GM03348 (cell line): ENCODE measurements at places on chromosomes 3 and 15.

DNA sequence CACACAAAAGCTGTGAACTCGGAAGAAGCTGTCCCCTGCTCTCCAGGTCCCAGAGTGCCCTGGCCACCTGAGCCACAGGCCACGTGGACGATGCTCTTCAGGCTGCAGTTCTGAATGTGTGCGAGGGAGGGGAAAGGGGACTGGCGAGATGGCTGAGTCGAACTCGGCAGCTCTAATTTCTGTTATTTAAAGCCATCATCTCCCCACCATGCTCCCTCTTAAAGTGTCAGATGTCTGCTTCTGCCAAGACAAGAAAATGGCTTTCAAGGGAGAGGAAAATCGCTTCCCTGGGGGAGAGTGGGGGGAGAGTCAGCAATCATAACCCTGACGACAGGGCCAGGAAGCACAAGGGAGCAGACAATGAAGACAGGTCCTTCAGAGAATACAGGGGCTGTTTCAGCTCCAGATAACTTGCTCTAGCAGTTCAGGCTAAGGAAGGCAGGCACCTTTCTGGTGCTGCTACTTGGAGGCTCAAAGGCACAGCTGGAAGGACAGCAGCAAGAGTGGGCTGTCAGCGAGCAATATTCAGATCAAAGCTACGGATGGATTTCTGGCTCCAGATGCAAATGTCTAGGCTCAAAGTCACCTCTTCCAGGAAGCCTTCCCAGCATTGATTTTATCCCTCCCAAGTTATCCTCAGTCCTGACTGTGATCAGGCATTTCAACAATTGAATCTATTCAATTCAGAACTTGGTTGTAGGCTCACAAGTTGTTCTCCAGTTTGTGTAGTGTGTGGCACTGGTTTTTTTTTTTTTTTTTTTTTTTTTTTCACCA lies 15.5 kb upstream of the CCDC33 start:
- DNase-seq: no peak

DNA sequence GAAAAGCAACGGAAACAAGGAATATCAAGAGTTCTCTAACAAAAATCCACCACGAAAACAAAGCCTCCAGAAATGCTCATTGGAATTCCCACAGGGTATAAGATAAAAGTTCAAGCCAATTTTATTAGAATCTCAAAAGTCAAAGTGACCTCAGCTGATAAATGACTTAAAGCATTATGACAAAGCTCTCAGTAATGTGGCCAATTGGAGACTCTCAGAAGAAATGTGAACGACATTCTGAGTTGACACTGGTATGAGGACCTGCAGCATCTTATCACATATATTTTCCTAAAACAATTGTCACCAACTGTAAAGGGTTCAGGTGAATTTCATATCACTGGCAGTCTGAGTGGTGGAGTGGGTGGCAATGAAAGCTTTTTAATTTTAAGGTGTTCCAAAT lies 199.1 kb downstream of the FOXP1 start:
- DNase-seq: no peak

DNA sequence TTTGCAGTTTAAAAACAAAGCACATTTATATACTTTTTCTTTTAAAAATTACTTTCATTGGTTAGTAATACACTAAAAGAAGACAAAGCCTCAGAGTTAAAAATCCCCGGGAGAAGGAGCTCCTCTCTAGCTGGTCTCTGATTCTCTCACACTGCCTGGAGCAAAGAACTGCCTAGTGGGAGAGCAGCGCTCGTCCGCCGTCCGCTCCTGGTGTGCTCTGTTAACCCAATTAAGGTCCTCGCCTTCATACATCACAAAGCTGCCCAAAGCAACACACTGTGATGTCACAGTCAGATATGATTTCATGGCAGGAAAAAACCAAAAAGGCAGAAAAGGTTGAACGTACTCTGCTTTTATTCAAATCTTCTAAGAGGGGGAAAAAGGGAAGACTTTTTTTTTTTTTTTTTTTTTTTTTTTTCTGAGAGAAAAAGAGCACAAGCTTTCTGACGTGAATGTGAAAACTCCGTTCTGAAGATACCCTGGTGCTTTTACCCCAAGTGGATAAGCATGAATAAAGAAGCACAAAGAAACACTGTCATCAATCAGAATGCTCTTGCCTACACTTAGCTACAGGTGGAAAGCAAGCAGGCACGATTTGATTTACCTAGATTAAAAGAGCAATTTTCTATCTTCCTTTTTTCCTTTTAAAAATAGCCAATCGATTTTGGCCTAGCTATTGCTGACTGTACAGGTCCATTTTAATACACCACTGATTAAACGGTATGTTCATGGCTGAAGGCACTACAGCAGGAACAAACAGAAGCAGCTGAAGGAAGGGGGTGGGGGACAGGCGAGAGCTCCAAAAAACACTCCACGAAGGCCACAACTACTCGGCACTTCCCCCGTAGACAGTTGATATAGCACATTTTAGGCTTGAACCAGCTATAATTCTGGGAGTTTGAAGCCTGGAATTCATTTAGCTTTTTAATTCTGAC lies 115.2 kb downstream of the TIGIT start:
- DNase-seq: no peak

DNA sequence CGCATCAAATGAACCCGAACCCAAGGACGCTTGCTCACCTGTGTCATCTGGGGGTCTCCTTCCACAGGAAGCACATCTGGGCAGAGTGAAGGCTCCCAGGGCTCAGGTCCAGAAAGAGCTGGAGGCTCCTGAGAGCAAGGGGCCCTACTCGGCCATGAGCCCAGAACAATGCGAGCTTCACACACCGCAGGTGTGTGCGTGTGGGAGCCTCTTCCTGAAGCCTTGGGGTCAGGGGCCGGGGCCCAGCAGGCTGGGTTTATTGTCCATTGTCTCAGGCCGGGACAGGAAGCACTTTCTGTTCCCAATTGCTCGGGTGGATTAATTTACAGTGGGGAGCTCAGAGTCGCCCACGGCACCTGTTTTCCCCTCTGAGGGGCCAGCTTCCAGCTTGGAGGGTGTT lies 74.8 kb downstream of the RPN1 start:
- DNase-seq: no peak

- DNase-seq: no peak
These were observed 126.5 kb downstream of the DTWD1 start for GRCh38 chr15:49747340-49747739.

GRCh38 chr3:56251343-56251945 lies 216.8 kb downstream of the ERC2 start:
- peak; percentile 79 for DNase-seq

GRCh38 chr3:28547677-28548076 lies 199.1 kb upstream of the AZI2 start:
- DNase-seq: no peak

- DNase-seq: no peak
These were observed 847.7 kb downstream of the EPHA3 start for GRCh38 chr3:89955156-89955555.

DNA sequence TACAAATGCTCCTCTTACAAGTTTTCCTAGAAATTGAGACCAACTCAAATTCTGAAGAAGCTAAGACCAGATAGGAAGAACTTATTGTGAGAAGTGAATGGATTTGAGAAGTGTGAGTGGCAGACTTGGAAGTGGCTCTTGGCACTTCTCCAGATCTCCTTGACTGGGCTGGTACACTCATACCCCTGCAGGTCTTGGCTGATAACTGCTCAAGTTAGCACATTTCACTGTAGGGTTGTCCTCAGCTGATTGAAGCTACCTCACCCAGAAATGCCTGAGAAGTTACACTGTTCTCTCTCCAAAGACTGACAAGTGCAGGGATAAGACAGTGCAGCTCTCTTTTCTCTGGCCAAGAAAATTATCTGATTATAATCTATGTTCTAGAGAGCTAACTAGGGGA lies 16.5 kb upstream of the CLDN1 start:
- no peak for DNase-seq

DNA sequence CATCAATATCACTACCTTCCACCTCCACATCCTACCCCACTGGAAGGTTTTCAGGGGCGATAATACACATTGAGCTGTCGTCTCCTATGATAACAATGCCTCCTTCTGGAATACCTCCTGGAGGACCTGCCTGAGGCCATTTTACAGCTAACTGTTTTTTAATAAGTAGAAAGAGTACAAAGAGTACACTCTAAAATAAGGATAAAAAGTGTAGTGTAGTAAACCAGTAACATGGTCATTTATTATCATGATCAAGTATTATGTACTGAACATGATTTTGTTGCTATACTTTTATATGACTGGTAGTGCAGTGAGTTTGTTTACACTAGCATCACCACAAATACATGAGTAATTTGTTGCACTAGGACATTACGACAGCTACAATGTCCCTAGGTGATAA lies 46.6 kb upstream of the SSR3 start:
- DNase-seq: no peak

DNA sequence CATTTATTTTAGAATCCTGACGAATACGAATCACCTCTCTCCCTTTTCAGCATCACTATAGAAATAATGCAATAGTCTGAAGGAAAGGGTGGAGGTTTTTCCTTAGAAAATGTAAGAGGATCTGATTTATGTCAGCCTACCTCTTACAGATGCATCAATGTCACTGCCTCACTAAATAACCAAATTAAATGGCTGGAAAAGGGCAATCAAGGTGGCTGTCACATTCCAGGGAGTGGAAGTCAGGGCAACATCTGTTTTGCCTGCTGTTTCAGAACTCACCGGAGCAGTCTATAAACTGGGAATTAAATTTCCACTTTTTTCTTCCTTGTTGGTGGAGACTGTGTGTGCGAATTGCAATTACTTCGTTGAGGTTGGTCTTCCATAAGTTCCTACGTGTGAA lies 299.3 kb upstream of the PDZRN3 start:
- DNase-seq: no peak

DNA sequence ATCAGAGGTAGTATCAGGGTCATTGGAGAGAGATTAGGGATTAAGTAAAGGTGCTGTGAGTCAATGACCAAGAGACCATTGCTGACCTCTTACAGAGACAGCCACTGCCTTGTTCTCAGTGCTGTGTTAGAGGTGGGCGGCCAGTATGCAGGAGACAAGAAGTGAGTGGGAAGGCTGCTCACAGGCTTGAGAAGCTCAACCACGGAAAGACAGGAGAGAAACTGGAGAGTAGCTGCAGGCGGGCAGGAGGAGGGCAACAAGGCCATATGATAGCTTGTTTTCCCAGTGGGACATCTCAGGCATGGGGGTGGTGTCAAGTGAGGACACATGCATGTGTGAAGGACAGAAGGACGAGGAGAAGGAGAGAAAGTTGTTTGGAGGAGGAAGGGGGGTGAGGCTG lies 237.3 kb downstream of the PDCD6IP start:
- DNase-seq: no peak

- DNase-seq: peak; percentile 66
These were observed 67.9 kb downstream of the ULK4 start for GRCh38 chr3:41893977-41894376.

DNA sequence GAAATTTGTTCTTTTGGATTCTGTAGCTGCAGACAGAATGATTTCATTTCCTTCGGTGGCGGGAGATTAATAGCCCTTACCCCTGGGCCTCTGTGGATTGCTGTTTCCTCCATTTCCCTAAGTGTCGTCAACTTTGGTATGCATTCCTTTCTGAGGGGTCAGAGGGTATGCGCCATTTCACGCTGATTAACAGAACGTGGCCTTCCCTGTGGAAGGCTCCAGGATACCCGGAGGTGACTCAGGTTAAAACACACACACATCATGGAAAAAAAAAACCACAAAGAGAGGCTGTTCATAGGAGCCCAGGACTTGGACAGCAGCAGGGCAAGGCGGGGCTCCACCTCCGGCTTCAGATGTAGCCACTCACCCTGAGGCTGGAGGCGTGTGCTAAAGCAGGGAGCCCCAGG lies 51.9 kb downstream of the EPHB1 start:
- DNase-seq: peak; percentile 89

DNA sequence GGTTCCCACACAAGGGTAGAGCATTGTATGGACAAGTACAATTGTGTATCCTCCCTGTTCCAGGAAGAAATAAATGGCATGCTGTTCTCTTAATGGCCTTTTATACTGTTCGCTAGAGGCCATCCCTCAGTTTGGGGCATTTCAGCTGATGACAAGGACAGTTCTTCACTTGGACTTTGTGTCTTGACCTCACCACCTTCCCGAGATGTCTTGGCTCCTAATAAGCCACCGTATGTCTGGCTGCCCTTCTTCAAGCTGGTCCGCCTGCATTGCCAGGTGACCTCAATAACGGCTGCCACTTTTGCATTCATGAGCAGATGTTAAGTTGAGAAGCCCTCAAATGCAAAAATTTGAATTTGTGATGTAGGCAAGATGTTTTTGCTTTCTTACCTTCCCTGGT lies 24.1 kb downstream of the ZBTB38 start:
- no peak for DNase-seq

GRCh38 chr3:72311425-72311824 lies 526.5 kb upstream of the PROK2 start:
- no peak for DNase-seq

- peak; percentile 63 for DNase-seq
These were observed 2.3 kb downstream of the TPM1 start for GRCh38 chr15:63044645-63045464.

DNA sequence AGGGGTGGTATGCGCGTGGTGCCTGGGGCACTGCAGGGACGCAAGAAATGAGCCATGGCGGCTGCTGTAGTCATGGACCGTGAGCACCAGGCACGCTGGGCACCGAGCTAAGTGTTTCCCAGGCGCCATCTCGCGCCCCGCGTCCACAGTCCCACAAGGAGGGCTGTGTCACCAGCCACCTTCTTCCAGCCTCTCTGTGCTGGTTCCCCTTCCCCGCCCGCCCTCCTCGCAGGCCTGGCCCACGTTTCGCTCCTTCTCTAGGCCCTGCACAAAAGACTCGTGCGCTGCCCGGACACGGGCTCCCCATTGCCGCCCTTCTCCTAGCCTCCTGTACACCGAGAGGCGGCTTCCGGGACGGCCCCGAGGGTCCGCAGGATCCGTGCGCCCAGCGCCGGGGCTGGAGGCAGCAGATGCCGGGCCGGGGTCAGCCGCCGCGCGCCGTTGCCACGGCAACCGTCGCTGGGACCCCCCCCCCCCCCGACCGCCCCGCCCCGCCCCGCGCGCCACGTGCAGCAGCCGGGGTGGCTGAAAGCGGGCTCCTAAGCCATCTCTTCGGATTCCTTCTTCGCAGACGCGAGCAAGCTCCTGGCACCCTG lies 113.4 kb downstream of the SRGAP3 start:
- no peak for DNase-seq

GRCh38 chr15:78052545-78052944 lies 25.0 kb downstream of the TBC1D2B start:
- DNase-seq: no peak

- DNase-seq: no peak
These were observed 10.3 kb upstream of the LRRC34 start for GRCh38 chr3:169822983-169823382.

GRCh38 chr3:26964836-26965235 lies 342.3 kb downstream of the LRRC3B start:
- no peak for DNase-seq

GRCh38 chr3:126146034-126146433 lies 34.4 kb downstream of the ALDH1L1 start:
- no peak for DNase-seq

DNA sequence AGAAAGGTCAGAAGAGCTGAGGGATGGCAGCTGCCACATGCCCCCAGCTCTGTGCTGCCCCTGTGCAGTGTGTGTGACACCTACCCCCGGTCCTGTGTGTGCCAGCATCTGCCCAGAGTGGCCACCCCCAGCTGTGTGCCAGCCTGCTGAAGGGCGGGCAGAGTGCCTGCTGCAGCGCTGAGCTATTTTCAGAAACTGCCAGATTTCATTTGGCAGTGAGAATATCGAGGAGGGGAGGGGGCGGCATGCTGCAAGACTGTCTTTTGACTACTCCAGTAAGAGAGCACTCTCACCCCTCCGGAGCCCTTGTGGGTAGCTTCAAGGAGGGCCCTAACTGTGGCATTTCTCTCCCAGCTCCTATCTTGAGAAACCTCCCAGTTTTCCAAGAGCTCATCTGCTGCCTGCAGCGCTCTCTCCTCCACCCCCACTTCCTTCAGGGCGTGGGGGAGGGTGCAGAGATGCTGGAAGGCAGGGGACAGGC lies 25.2 kb upstream of the DOCK3 start:
- no peak for DNase-seq

GRCh38 chr15:52326756-52327155 lies 31.2 kb upstream of the MYO5C start:
- DNase-seq: peak; percentile 65
